Stimulated activated CD4-positive, alpha-beta T cell treated with anti-CD3 and anti-CD28 coated beads, Interleukin-15, amount 100 ng/mL, for 1 hour (primary cell): ENCODE measurements at places on chromosomes 6 and 20.

DNA sequence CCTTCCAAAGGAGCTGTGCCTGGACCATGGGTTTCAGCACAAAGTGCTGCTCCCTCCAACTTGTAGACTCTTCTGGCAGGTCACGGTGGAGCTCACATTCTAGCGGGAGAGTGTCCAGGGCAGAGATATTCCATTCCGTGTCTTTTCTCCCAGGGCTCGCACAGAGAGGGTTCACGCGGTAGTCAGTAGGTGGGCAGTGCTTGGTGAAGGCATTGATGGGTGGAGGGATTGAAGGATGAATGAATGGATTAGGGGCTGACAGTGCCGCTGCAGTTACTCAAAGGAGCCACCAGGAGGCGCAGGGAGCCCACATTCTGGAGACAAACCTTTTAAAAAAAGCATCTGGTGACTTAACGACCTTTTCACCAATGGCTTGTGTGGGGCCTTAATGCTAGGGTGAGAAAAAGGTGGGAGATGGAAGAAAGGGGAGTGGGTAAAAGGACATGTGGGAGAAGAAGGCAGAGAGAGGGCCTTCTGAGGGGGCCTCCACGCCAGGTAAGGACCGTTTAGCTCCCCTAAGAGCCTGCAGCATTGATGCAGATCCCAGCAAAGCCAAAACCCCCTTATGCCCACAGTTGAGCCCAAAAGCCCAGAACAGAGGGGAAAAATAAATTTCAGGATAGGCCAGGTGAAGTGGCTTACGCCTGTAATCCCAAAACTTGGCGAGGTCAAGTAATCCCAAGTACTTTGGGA lies 17.5 kb upstream of the FAM110A start:
- DNase-seq = peak; percentile 38

DNA sequence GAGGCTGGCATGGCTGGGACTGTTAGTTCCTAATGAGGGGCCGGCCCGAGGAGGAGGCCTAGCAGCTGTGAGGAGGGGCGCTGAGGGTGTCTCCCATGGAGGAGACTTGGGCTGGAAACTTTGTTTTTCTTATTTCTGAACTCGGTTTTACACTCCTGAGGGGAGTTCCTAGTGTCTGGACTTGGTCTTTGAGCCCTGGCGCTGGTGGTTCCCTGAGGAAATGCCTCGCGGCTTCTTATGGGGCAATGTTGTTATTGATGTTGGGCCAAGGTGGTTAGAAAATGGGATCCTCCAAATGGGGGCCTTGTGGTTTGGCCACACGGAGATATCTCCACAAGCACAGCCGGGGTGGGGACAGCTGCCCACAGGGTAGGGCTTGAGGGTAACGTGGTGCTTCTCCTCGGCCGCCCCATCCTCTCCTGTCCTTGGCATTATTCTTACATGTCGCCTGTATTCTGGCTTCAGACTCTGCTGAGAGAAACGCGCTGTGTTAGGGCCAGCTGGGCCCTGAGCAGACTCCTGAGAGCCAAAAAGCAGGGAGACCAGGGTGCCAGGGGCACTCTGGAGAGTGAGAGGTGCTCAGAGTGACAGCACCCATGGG lies 136.9 kb downstream of the FOXO3 start:
- DNase-seq = no peak

DNA sequence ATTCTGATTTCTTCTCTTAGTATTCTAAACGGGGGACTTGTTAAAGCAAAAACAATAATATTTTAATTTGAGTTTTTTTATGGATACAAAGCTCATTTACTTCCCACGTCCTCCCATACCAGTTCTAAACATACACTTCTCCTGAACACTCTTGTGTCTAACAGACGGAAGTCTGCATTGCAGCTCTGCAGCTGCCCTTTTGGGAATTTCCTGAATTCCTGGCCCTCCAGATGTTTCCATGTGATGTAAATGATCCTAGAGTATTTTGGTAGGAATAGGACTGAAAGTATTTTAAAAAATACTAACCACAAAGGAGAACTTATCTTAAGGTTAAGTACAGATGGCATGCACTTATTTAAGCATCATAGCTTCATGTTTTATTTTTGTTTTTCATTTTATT lies 886.7 kb downstream of the TBC1D32 start:
- no peak for DNase-seq

DNA sequence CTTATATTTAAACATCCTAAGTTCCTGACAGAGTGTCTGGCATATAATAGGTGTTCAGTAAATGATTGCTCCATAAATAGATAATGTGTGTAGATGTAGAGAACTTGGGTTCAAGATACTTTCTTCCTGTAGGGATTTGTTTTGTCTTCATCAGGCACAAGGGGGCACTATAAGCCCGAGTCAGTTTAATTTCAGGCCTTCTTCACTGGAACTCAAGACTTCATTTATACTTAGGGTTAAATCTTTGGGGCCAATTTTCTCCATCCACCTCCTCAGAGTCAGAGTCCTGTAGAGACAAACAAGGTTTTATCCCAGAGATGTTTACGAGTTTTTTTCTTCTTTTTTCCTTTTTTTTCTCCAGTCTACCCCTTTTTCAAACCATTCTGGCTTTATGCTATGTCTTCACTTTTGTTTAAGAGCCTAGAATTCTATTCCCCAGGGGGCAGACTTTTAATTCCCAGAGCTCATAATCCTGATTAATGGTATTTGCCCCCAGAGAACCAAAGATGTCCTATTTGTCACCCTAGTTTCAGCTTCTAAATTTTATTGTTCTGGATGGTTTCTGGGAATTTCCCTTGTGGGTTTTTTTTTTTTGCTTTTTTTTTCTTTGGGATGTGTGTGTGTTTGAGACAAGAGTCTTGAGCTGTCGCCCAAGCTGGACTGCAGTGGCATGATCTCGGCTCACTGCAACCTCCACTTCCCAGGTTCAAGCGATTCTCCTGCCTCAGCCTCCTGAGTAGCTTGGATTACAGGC lies 88.4 kb downstream of the HFE start:
- DNase-seq = no peak

- no peak for DNase-seq
Observed at GRCh38 chr6:46788791-46789190, 4.4 kb upstream of the MEP1A start.

- no peak for DNase-seq
Observed at GRCh38 chr6:28725890-28726348, 197.9 kb downstream of the TRIM27 start.
